ENCODE measurements at places on chromosomes 7 and 10.

GRCh38 chr7:114085313-114085591, 166.4 kb upstream of the PPP1R3A start:
- no peak for DNase-seq

DNA sequence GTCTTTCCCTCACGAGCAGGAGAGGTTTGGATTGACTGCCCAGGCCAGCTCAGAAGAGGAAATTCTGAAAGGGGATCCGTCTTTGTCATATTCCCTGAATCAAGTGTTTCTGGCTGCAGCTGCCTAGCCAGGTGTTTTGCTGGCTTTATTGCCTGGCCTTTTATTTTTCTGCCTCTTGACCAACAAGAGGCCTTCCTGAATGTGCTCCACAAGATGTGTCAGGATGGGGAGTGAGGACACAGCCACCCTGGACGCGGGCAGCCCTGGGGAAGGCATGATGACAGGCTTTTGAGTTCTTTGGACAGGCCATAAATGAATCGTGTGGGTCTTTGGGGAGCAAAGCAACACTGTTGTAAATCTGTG, 163.6 kb downstream of the CAMK1D start:
- DNase-seq, result no peak

DNA sequence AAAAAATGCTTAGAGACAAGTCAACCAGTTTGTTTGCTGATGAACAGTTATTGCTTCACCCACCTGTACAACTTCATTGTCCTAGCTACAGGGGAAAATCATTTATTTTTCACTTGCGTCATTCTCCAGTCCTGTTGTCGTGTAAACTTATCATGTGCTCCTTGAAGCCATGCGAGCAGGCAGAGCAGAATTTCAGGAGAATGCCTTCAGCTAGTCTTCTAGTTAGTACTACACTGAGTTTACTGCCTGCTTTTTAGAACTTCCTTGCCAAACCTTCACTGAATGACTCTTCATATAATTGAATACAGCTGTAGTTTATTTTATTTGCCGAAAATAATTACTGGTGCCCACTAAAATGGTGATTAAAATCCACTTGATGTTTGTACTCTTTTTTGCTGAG, 15.6 kb downstream of the RPA3 start:
- no peak for DNase-seq

DNA sequence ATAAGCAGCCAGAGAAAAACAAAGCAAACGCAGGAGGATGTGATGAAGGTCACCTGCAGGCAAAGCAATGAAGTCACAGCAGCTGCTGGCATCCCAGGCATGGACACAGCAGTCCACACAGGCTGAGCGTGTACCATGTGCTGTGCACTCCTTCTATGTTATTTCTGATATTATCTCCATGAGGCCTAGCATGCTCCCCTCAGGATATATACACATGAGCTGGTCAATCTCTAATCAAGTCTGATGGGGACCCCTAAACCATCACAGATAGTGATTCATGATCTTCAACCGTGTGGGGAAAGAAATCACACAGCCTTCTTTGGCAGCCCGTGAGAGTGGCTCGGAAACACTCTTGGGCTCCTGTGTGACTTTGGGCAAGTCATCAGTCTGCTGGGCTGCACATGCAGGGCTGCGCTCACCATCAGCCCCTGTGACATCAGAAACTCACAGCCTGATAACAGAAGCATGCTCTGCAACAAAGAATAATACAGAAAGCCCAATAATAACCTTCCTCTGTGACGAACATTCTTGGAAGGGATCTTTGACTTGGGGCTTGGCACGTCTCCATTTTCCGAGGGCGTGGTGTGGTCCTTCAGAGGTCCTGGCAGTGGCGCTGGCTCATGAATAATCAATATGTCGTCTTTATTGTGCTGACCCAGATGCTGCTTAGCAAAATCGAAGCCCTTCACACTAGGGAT, 83.0 kb upstream of the ATP6V0A4 start:
- DNase-seq, result no peak

DNA sequence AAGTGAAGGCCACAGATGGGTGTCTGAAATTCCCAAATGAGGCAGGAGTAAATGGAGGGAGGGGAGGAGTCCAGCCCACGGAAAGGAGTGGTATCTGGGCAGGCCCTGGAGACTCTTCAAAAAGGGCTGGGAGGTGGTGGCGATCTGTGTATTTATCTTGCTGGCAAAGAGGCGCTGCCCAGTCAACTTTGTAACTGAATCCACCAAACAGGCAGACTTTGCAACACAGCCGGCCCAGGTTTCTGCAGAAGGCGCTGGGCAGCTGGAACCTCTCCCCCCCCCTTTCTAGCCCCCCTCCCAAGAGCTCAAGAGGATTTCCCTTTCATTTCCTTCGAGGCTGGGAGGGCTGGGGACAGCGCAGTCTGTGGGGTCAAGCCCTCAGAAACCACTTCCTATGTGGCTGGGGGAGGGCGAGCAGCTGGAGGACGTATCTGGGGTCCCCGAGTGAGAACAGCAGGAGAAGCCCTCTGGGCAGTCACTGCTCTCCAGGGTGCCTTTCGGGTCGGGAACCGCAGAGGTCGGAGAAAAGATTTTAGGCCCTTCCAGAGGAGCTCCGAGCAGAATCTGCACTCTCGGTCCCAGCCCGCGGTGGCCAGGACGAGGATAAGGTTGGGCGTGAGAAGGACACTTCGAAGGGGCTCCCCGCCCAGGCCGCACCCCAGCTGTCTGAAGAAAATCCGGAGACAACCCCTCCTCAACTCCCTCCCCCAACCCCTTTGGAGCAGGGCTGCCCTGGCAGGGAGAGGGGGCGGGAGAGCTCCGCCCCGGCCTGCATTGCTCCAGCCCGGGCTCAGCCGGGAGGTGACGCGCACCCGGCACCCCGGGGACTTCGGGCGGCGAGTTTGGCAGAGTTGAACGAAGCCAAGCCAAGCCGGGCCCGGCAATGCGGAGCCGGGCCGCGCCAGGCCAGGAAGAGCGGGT, 965 bp downstream of the ZCCHC24 start:
- DNase-seq, result peak; percentile 24

DNA sequence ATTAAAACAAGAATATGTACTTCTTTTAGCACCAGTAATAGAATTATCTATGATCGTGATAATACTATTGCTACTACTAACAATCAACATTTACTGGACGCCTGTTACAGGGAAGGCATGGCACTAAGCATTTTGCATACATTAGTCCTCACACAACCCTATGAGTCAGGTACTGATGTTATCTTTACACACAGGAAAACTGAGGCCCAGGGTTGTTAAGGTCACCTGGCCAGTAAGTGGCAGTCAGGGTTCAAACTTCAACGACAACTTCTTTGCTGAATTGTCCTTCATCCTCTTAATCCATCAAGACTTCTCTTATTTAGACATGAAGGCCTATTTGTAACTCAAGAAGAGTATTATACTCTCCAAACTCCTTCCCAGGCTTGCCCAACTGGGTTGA, 41.9 kb upstream of the ACSL5 start:
- DNase-seq, result no peak

DNA sequence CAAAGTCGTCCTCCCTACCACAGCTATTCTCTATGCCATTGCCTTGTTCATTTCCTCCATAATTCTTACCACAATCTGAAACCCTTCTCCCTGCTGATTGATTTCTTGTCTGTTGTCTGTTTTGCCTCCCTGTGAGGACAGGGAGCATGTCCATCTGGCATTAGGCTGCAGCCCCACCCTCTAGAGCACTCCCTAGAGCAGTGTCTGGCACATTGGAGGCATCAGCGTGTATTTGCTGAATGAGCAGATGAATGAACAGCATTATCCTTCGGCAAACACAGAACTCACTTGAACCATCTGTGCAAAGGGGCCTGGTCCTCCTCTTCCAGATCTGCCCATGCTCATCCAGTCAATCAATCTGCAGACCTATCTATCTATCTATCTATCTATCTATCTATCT, 5.1 kb upstream of the DMBT1 start:
- no peak for DNase-seq

GRCh38 chr10:17585016-17585415, 32.2 kb downstream of the HACD1 start:
- no peak for DNase-seq

GRCh38 chr7:142632271-142633134, 116.8 kb upstream of the PRSS1 start:
- no peak for DNase-seq

DNA sequence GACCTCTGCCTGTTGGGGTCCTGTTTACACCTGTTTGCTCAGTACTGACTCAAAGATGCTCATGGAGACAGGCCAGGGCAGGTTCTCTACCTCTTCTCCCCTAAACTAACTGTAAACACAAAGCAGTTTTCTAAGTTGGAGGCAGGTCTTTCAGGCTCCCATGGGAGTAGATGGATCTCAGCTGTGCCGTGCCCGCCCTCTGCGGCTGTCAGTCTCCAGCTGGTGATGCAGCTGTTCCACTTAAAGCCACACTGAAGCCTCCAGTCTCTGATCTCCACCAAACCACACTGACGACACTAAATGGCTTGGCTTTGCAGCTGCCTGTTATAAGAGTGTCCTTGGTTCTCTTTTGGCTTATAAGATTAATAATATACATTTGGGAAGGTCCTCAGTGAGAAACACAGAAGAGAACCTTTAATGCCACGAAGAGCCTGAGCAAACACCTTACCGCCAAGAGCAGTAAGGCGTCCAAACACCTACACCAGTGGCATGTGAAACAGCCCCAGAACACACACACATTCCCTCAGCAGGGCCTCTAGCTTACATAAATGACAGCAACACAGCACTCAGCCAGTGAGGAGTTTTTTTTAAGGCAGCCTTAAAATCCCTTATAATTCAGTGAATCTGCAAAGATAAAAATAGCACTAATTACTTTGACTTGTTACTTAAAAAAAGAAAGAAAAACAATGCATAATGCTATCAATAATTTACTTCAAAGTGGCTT, 60.4 kb upstream of the KCNIP2 start:
- DNase-seq, result no peak

DNA sequence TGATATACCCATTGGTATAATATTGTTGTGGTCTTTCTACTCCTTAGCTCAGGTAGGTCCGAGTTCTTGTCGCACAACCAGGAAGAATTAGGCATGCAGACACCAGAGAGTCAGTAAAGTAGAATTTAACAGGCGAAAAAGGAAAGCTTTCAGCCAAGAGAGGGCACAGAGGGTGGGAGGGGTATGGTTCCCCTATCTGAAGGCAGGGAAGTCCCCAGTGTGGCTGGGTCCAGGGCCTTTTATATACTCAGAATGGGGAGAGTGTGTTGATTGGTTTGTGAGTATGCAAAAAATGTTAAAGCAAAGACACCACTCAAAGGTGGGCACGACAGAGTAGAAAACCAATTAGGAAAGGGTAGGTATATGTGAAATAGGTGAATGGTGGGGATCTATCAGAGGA, 53.9 kb downstream of the IMMP2L start:
- DNase-seq, result no peak

- no peak for DNase-seq
Observed at GRCh38 chr7:23445326-23445725, 25.0 kb downstream of the IGF2BP3 start.

DNA sequence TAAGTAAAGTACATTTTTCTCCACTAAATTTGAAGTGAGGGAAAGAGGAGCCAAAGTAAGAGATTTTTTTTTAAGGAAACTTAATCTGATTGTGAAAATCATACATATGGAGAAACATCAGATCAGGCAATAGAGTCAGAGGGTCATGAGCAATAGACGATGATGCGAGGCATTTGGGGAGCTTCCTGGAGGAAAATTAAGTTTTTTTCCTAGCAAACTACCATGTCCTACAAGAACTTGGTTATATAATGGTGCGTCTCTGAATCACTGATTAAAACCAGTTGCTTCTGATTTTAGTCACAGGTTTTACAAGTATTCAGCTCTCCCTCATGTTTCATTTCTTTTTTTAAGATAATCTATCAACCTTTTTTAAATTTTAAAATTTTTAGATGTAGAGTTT, 52.1 kb upstream of the MTURN start:
- no peak for DNase-seq

DNA sequence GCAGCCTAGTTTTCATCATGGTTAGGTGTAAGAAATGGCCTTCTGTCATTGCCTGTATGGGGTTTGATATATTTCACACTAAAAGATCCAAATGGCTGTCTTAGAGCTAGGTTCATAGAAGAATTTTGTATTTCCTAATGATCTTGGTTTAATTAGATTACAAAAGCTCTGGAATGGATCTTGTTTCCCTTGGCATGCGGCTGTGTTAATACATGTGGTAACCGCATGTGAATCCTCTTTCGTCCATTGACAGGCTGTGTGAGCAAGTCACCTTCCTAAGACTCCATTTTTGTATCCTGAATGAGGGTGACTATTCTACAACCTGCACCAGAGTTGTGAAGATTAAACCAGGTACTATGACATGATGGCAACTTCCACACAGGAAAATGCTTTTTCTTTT, 12.4 kb upstream of the FZD1 start:
- DNase-seq, result no peak

- DNase-seq, result no peak
Observed at GRCh38 chr10:75186310-75186709, 24.3 kb upstream of the VDAC2 start.

- no peak for DNase-seq
Observed at GRCh38 chr7:26398427-26398755, 106.7 kb downstream of the SNX10 start.

DNA sequence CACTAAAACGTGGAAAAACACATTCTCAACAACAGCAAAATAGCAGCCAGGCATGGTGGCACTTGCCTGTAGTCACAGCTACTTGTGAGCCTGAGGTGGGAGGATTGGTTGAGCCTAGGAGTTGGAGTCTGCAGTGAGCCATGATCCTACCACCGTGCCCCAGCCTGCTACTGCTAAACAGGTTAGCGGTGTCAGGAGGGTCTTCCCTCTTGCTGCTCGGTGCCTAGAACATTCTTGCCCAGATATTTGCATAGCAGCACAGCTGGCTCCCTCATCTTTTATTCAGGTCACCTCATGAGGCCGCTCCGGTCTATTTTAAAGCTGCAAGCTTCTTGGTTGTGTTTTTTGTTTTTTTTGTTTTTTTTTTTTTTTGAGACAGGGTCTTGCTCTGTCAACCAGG, 2.9 kb upstream of the RABGEF1 start:
- no peak for DNase-seq

Measured in stimulated activated CD4-positive, alpha-beta T cell treated with anti-CD3 and anti-CD28 coated beads, TNF-alpha, amount 100 ng/mL, for 1 hour (primary cell).